ENCODE measurements at places on chromosomes 6 and 20.

DNA sequence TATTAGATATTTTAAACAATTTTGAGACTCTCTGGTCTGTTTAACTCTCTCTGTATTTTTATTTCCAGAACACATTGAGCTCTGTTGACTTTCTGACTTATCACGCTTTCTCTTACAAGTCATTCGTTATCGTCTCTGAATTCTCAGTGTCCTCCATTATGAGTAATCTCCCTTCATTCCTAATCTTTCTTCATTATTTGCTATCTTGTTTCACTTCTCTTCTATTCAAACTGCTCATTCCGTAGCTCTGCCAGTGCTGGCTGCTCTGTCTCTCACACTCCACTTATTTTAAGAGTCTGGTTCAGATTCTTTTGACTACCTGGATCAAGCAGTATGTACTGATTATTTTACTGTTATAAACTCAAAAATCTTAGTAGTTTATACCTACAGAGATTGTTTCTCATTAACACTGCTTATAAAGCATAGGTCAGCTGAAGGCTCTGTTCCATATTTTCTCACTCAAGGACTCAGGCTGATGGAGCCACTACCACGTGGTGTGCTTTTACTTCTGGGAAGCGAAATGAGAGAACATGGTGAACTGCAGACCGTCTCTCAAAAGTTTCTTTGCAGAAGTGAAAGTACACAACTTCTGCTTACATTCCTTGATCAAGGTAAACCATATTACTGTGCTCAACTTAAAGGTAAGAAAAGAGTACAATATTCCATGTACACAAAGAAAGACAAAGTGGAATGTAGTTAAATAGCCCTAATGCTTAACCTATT is 485.2 kb downstream of the GRIK2 start:
- DNase-seq = no peak

- no peak for DNase-seq
These were observed 378.7 kb downstream of the RNGTT start for GRCh38 chr6:88584581-88585275.

- no peak for DNase-seq
These were observed 5.1 kb upstream of the C20orf144 start for GRCh38 chr20:33656783-33657703.

- no peak for DNase-seq
These were observed 28.1 kb downstream of the DACT2 start for GRCh38 chr6:168291450-168291849.

DNA sequence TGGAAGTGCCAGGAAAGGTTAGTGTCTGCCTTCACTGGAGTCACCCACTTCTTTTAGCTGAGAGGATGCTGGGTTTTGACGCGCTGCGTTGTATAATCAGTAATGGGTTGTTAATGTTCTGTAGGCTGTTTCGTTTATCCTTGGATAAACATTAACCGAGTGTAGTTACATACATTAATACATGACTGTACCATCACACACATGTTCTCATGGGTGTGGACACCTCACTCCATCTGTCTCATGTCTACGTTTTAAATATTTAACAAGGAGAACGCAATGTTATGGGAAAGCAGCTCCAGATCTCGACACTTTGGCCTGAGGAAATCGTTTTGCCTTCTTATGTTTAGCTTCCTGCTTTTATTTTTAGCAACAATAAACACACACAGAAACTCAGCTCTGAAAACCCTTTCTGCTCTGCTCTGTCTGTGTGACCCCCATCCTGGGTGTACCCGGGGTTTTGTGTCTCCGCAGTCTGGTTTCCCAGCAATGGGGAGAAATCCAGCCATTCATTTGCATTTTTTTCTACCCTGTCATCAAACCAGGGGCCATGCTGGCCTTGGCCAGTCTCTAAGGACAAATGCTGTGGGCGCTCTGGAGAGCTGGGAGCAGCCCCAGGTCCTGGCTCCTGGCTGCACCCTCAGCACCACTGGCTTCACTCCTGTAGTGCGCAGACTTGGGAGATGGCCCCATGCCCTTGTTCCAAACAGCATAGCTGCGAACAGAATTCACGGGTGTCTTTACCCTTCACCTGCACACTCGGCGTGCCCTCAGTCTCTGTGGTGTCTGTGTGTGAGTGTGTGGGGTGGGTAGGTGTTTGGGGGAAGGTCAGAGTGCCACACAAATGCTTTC is 110.8 kb downstream of the ERMARD start:
- DNase-seq = no peak

- no peak for DNase-seq
These were observed 47.5 kb downstream of the PIGU start for GRCh38 chr20:34629342-34629741.

- DNase-seq = no peak
These were observed 119.6 kb upstream of the MTHFD1L start for GRCh38 chr6:150745896-150746295.

DNA sequence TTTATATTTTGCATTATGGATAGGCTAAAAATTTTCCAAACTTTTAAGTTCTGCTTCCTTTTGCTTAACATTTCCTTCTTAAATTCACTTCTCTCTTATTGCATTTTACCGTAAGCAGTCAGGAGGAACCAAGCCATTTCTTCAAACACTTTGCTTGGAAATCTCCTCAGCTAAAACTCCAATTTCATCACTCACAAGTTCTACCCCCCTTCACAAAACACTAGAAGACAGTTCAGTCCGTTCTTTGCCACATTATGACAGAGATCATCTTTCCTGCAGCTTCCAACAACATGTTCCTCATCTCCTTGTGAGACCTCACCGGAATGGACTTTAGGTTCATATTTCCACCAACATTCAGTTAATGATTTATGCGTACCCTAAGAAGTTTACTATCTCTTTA is 79.2 kb upstream of the LY86 start:
- no peak for DNase-seq

DNA sequence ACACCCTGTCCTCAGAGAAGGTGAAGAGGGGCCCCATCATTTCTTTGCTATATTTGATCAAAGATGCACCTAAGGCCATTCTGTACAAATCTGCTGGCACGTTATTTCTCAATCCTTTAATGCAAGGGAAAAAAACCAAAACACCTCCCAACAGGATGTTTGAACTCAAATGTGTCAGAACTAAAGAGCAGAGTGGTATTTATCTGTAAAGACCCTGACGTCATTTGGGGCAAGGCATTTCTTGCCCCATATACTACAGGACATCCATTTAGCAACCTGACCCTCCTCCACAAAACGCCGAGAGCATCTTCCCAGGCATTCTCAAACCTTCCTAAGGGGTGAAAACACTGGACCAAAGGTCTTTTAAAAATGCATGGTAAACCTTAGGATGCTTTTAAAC is 50.8 kb downstream of the ZMYND8 start:
- no peak for DNase-seq

GRCh38 chr20:32189691-32190615 is 17.6 kb downstream of the PLAGL2 start:
- DNase-seq = peak; percentile 77

DNA sequence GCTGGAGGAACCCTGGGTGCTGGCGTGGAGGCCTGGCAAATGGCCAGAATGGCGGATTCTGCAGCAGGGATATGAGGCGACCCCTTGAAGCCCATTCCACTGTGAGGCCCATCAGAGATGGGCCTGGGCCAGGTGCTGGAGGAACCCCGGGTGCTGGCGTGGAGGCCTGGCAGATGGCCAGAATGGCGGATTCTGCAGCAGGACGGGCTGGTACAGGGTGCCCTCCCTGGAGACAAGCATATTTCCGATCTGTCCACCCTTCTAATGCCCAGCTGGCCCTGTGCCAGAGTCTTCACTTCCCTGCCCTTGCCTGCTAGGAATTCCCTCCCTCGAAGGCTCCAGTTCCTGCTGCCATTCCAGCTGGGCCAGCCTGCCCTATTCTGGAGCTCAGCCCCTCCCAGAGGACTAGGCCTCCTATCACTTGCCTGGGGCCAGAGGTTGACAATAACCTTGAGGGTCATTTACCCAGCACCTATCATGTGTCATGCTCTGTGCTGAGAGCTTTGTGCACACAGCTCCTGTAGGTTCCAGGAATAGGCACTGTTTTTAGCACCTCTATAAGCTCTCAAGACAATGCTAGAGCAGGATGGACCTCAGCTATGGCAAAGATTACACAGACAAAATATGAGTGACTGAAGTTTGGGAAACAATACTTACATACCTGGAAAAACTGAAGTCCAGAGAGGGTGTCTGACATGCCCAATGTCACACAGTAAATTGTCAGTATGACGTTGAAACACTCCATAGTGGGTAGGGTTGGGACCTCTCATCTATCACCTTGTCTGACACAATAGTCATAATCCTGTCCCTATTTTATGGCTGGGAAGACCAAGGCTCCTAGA is 21.4 kb downstream of the SUN5 start:
- no peak for DNase-seq

DNA sequence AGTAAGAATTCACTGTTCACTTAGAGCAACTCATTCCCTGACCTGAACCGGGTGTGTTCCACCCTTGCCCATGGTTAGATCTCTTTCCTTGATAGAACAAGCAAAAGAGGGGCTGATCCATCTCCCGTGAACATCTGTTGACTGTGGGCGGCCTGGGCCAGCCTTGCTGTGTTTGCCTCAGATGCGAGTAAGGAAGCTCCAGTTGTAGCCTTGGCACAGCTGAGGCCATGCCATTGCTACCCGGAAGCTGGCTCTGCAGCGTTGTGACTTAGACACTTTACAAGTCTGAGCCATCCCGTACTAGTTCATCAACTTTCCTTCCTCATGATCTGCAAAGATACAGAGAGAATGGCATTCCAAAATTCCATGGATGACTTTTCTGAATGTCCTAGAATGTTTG is 139.0 kb downstream of the MAP3K4 start:
- DNase-seq = no peak

GRCh38 chr6:1695546-1696462 is 86.1 kb downstream of the FOXC1 start:
- DNase-seq = no peak

DNA sequence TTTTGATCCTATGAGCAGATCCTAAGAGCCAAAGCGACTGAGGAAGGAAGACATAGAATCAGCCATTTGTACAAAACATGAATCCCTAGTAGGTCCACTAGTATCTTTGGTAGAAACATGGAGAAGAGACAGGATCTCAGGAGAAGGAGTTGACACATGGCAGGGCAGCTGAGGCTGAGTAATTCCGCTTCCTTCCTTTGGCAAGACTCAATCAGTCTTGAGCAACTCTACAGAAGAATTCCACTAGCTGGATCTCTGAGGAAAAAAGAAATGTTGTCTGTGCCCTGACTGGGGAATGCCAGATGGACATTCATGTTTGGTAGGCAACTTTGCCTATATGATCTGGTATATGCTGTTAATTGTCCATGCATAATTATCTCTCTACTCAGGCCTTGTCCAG is 35.3 kb downstream of the ESR1 start:
- DNase-seq = no peak

DNA sequence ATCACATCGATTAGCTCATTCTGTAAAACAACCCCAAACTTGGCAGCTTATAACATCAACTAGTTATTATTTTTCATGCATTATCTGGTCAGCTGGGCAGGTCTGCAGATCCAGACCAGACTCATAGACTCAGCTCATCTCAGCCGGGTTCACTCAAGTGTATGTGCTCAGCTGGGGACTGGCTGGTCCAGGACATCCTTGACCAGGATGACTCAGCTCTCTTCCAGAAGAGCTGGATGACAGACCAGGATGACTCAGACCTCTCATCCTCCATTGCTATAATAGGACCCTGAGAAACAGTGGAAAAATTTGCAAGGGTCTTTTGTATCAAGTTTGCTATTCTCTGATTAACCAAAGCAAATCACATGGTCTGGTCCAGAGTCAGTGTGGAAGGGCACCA is 312.5 kb upstream of the PLCB4 start:
- DNase-seq = no peak

DNA sequence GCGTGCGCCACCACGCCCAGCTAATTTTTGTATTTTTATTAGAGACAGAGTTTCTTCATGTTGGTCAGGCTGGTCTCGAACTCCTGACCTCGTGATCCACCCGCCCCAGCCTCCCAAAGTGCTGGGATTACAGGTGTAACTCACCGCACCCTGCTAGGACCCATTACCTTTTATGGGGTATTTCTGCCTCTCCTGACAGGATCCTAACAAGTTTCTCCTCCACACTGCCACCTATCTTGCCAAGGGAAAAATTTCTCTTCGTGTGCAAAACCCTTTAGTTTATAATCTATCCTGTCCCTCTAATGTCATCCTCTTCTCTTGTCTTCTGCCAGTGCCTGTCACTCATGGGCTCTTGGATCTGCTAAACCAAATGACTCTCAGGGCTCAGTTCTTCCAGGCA is 1.9 kb downstream of the STMND1 start:
- DNase-seq = no peak

DNA sequence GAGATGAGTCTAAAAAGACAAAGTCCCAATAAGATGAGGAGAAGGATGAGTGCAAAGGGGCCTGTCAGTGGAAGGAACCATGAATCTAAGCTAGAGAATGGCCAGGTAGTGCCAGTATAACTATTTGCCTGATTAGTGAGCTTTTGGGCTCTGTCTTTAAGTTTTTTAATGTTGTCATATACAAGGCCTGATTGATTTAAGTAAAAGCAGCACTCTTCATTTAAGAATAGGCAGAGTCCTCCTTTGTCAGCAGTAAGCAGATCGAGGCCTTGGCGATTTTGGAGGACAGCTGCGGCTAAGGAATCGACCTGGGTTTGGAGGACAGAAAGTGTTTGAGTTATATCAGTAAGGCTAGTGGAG is 753.4 kb upstream of the ADGRB3 start:
- DNase-seq = no peak

GRCh38 chr6:152112491-152113261 is 305.2 kb downstream of the ESR1 start:
- DNase-seq = no peak

GRCh38 chr6:89951574-89952104 is 57.4 kb downstream of the GJA10 start:
- no peak for DNase-seq

GRCh38 chr6:33995309-33996119 is 150.4 kb downstream of the GRM4 start:
- no peak for DNase-seq

DNA sequence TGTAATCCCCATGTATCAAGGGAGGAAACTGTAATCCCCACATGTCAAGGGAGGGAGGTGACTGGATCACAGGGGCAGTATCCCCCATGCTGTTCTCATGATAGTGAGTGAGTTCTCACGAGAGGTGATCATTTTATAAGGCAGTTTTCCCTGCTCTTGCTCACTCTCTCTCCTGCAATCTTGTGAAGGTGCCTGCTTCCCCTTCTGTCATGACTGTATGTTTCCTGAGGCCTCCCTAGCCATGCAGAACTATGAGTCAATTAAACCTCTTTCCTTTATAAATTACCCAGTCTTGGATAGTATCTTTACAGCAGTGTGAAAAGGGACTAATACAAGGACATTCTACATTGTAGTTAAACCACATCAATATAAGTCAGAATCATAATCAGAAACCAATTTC is 112.4 kb downstream of the BTBD9 start:
- DNase-seq = no peak

GRCh38 chr6:112286010-112286409 is 31.6 kb upstream of the LAMA4 start:
- DNase-seq = no peak

DNA sequence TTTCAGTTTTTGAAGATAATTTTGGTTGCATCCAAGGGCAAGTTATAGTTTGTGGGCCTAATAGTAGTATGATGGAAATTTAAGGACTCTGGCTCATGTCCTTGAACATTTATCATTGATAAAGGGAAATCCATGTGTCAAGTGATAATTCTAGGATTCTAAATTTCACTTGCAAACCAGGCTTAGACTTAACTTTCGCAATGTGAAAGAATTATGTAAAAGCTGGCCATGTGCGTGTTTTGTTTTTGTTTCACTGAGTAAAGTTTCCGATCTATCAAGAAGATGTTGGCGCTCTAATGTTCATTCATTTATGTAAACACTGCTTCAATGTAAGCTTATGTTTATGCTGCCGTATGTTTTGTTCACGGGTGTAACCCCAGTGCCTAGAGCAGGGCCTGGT is 302.0 kb downstream of the SOX4 start:
- DNase-seq = no peak

- no peak for DNase-seq
These were observed 79.0 kb downstream of the IPCEF1 start for GRCh38 chr6:154277629-154278017.

All from neural crest cell (in vitro differentiated cells).